ENCODE measurements at places on chromosomes 2 and 18.

DNA sequence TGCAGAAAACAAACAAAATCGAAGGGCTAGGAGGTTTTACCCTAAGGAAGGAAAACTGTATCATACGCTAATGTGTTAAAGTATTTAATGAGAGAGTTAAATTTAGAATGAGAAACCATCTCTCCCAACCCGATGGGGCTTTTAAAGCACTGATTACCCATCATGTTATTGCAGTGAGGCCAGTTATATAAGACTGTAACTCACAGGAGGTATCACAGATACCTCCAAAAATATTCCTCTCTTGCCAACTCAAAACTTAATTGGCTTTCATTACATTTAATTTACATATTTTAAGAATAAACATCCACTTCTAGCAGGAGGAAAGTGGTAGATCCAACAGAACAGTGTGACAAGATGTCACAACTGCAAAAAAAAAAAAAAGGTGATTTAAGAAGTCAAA, 56.3 kb downstream of the RPL31 start:
- DNase-seq: no peak

- DNase-seq: no peak
These were observed 144.5 kb downstream of the EXOC6B start for GRCh38 chr2:72681016-72681995.

GRCh38 chr2:60633615-60634014, 80.2 kb upstream of the BCL11A start:
- DNase-seq: no peak

DNA sequence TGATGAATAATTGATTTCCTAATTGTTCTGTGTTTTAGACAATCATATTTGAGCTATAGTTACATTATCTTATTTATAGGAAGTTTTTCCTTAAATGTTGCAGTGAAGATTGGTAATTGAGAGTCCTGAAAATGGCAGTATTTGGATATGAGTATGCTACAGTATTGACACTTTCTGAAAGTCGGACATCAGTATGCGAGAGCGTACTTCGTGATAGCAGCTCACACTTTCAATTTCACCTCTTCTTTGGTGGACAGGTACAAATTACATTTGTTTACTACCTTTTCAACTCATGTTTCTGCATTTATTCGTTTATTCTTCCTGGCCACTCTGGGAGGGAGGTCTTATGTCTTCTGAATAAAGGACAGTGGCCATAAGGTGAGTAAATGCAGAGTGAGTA, 38.7 kb downstream of the EML4 start:
- DNase-seq: no peak

GRCh38 chr2:111634995-111635538, 248.9 kb downstream of the ANAPC1 start:
- DNase-seq: no peak

DNA sequence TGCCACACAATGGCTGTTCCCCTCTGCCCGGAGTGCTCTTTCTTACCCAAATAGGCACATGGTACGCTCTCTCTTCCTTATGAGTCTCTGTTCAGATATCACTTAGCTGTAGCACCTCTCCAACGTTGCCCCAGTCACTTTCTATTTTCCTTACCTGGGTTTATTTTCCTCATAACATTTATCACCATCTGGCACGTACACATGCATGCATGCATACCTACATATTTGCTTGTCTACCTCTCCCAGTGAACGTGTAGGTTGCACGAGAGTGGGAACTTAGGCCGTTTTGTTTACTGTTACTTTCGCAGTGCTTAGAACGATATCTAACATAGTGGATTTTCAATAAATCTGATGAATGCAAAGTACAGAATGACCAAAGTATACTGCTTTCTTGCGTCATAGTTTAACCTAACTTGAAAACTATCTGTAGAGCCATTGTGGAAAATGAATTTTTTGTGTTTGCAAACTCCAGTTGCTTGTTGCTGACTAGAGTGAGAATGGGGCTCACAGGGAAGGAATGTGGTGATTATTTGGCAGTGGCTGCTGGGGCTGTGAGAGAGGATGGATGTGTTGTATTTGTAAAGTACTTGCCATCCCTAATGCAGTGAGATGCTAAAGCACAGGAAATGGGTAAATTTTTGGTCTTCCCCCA, 47.1 kb downstream of the ACSL3 start:
- no peak for DNase-seq

- DNase-seq: no peak
These were observed 173.7 kb upstream of the HNRNPA3 start for GRCh38 chr2:177038787-177039484.

GRCh38 chr18:13524811-13525210, 201.5 kb downstream of the FAM210A start:
- DNase-seq: no peak

- no peak for DNase-seq
These were observed 189.2 kb downstream of the ZBTB7C start for GRCh38 chr18:48219810-48220499.

DNA sequence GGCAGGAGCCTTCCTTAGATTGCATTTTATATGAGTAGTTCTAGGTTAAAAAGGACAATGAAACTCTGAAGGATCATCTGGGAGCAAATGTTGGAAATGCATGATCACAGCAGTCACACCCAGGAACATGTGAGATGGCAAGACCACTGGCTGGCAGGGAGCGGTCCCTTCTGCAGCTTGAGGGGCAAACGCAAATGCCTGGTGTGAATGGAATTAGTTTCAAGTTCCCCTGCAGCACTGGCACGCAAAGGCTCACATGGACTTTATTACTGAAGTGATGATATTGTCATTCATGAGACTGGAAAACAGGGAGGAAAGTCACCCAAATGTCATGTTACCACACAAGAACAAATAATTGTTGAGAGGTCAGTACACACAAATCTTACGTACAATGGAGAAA, 223.3 kb downstream of the FBXO15 start:
- no peak for DNase-seq

GRCh38 chr2:228329282-228329681, 147.8 kb upstream of the SPHKAP start:
- no peak for DNase-seq

DNA sequence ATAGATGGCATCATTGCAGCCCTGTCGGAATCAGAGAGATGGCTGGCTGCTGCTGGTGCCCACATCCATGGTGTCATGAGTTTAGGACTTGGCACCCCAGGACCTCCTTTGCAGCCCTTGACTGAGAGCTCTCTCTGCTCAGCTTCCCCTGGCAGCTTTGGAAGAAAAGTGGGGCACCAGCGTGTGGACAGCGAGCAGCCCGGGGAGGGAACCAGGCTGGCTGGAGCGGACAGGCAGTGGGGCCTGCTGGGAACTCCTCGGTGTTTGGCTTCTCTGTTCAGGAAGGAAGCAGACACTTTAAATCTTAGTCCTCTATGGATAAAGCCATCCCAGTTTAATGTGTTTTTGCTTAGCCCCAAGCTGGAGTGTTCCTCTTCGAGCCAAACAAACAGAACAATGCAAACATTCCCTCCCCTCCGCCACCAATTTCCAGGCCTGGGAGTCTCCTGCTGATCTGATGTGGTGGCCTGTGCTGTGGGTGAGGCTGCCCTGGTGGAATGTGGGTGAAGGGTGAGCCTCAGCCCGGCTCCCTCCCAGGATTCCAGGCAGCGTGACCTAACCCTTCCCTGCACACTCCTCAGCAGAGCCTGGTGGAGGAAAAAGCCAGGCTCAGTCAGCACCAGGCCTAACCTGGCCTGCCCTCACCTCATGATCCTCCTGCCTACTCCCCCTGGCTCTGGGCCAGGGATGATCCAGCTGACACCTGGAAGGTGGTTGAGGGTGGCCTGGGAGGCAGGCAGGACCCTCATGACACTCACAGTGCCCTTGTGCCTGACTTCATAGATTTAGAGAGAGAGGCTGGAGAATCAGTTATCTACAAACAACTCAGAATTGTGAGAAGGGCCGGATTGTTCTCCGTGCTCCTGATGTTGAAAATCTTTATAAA, 21.6 kb upstream of the ITGB6 start:
- DNase-seq: peak; percentile 79

GRCh38 chr2:154532763-154533162, 165.7 kb upstream of the KCNJ3 start:
- DNase-seq: no peak

DNA sequence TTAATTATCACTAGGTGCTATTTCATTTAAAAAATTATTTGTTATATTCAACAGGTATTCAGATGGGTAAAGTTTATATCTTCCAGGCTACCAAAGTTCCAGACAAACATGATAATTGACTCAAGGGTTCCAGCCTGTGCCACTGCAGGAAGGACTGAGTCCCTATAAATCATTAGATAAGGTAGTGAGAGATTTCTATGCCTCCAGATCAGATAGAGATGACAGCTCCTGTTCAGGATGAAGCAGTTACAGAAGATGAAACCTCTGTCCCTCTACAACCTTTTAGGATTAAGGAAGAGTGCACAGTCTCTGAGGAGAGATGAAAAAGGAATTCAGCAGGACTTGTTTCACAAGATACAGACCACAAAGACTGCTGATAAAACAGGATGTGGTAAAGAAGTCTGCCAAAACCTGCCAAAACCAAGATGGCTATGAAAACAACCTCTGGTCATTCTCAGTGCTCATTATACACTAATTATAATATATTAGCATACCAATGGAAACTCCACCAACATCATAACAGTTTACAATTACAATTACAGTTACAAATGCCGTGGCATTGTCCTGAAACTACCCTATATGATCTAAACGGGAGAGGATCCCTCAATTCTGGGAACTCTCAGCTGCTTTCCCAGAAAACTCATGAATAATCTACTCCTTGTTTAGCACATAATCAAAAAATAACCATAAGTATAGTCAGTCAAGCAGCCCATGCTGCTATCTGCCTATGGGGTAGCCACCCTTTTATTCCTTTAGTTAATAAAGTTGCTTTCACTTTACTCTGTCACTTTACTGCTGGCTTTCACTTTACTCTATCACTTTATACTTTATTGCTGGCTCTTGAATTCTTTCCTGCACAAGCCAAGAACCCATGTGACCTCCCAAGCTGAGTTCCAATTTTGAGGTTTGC, 288.5 kb downstream of the PDE11A start:
- DNase-seq: no peak

DNA sequence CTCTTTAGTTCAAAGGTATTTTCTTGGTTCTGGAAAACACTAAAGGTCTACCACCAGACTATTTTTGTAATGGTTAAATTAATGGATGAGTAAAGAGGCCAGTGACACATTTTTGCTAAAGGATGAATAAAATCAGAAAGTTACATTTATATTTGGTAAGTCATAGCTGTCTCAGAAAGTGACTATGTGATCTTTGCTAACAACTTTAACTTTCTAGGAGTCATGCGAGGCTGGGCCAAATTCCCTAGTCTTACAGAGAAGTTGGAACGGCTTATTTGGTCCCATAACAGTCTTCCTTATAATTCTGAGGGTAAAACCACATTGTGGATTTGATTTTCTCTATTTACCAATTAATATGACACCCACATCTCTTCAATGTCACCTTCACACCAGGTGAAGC, 198.1 kb downstream of the PDE1A start:
- no peak for DNase-seq

GRCh38 chr2:45965871-45966498, 314.5 kb downstream of the PRKCE start:
- no peak for DNase-seq

DNA sequence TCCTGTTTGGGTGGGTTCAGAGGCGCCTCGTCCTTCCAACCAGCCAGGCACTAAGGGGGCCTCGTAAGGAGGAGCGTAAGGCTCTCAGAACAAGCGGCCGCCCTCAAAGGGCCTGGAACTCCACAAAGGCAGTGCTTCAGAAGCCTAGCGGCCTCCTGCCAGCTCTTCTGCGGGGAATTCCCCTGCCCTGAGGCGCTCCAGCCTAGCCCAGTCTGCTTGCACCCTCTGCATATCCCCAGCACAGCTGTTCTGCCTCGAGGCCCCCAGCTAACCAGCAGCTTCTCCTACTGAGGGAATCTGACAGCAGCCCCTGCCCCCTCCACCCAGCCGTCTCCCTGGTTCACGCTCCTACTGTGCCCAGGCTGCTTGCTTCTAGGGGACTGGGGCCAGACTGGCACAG, 265.9 kb downstream of the TFCP2L1 start:
- no peak for DNase-seq

DNA sequence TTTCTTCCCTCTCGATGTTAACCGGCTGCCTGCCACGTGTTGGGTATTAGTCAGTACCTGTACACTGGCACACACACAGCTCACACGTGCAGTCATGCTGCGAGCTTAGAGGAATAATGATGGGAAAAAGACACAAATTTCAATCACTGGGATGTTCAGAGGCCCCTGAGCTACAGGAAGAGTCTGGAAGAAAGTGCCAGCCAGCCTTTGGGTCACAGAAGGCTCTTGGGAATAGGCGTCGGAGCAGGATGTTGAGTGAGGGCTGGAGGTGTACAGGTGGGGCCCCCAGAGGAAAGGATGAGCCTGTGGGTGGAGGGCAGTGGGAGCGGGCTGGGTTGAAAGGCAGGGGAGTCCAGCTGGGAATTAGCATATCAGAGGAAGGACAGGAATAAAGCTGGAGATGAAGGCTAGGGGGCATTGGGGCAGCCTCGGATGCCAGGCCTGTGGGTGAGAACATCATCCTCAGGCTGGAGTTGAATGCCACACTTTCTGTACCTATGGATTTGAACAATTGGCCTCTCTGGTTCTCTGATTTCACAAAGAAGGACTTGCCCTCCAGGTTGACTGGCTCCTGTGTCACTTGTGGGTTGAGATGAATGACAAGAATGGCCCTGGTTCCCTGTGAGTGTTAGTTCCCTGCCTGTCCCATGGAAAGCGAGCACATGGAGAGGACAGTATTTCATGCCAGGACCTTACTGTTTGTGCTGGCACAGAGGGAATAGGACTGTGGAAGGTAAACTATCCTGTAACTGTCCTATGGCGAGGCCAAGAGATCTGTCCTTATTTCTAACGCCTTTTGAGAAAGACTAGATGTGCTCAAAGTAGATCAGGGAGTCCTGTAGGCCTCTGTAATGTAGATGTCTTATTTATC, 40.6 kb downstream of the GREB1 start:
- DNase-seq: no peak

DNA sequence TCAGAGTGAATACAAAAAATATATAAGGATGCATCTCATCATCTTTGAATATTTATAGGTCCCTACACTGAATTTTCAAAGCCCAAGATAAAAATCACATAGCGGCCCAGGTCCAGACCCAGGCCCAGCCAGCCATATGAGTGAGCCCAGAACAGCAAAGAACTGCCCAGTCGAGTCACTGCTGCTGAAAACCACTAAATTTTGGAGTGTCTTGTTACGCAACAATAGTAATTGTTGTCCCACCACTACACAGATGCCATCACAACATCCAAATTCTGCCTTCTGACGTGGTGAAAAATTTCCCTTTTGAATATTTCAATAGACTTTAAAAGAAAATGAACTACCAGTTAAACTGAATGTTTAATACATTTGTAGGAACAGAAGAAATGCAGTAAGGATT, 5.7 kb downstream of the C18orf32 start:
- DNase-seq: no peak

- DNase-seq: no peak
These were observed 7.9 kb upstream of the ERMN start for GRCh38 chr2:157333304-157334047.

GRCh38 chr2:58601017-58601416, 359.9 kb upstream of the FANCL start:
- no peak for DNase-seq

- no peak for DNase-seq
These were observed 360.4 kb downstream of the PLCL1 start for GRCh38 chr2:198164843-198165242.

- DNase-seq: no peak
These were observed 423.8 kb upstream of the MEX3C start for GRCh38 chr18:51621113-51621863.

Data from keratinocyte (primary cell).